Suppressor macrophage (primary cell): ENCODE measurements at places on chromosomes 5 and 9.

DNA sequence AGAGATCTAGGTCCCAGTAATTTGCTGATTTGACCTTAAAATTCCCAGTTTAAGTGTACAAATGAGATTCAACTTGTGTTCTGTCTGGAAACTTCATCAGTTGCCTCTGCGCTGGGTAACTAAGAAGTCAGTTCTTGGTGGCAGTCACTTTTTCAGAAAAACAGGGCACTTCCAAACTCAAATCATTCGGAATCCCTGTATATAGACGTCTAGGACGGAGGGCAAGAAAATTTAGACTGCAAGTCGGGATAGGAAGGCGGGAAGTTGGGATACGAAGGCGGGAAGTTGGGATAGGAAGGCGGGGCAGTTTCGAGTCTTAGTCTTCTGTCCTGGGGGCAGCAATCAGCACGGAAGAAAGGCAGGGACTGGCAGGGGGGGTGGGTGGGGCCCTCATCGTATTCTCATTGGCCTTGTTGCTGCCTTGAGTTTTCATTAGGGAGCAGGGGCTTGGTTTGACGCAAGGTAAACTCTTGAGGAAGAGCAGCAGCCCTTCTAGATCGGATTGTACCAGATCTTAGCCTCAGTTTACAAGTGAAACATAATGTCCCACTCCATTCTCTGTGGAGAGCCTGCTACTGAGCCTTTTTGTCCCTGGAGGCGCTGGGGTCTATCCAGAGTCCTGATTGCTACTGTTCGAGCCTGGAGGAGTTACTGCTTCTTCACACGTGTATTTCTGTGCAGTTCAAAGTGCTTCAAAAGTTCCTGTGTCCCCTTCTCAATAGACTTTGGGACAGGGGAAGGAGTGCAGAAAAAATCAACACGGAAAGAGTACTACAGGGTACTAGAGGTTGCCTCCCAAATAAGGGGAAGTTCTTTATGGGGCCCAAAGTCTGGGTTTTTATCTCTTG, 2.7 kb upstream of the PURA start:
- no peak for DNase-seq

DNA sequence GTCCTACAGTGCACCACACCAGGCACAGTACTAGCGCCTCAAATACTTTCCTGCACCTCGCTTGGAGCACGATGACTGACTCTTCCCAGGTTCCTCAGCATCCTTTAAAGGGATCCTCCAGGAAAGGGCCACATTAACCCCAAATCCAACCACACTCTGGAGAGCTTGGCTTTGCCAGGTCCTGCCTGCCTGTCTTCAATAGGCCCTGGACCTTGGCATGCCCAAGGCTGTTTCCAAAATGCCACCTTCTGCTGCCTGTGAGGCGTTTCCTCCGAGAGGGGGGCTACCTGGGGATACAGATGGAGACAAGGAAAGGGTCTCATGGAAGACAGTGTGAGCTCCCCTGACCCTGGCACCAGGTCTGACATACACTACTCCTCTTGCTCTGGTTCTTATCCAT, 169.9 kb downstream of the DAB2IP start:
- no peak for DNase-seq

DNA sequence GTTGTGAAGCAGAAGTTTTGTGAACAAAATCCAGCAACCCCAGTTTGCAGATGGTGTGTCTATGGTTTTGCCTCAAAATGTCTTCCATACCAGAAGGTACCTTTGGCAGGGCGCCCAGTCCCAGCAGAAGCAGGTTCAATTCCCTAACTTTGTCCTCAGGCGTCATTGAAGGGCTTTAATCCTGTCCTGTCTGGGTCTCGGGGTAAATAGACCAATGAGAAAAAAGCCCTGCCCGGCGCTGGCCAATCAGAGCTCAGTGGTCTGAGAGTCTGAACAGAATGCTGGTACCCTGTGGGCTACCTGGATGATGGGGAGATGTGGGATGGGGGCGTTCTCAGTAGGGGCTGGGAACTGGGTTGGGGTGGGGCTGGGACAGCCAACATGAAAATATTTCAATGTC, 6.2 kb upstream of the ST6GALNAC4 start:
- no peak for DNase-seq

- DNase-seq, result no peak
Measured at GRCh38 chr5:165143741-165144140, 1638.3 kb downstream of the MAT2B start.

- DNase-seq, result no peak
Measured at GRCh38 chr5:135343413-135343812, 55.6 kb downstream of the MACROH2A1 start.

DNA sequence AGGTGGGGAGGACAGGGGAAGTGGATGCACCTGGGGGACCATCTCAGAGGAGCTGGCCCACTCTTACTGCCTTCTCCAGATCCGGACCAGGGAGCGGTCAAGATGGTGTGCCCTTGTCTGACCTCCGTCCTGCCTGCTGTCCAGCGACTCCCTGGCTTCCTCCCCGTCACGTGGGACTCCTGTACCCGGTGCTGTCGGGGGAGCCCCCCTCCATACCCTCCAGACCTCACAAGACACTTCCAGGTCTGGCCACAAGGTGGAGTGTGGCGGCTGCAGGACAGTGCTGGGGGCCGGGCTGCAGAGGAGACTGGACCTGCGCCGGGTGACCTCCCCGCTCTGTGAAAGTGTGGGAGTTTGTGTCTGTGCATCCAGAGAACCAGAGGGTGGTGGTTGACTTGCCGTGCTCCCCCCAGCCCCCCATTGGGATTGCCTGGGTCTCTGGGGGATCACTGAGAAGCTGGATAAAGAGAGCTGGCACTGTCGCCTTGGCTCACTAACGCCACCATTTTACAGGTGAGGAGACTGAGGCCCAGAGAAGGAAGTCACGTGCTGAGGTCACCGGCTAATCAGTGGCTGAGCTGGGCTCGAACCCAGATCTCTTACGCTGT, 1.9 kb upstream of the CRB2 start:
- DNase-seq, result peak; percentile 79

DNA sequence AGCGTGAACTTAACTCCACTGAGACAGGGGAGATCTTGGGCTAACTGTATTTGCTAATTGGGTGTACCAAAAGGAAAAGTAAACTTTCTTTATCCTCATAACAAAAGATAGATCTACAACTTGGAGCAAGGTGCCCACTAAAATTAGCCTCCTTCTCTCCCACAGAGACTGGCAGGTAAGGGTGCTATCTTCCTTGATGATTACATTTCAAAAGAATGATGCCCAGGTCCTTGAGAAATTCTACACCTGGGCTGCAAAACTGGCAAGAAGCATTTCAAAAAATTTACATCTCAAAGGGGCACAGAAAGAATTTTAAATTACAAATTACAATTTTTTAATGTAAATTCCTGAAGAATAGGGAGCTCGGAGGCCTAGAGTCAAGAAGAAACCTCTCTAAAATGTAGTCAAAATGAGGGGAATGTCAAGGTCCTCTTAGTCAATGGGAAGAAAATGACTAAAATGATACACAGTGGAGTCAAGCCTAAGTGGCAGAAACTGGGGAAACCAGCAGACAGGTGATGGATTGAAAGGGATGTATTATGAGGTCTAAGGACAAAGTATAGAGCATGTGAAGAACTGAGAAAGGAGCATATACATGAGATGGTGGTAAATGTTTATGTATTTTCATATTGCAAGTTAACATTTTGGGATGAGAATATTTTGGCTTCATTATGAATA, 348.3 kb upstream of the TUSC1 start:
- DNase-seq, result no peak

DNA sequence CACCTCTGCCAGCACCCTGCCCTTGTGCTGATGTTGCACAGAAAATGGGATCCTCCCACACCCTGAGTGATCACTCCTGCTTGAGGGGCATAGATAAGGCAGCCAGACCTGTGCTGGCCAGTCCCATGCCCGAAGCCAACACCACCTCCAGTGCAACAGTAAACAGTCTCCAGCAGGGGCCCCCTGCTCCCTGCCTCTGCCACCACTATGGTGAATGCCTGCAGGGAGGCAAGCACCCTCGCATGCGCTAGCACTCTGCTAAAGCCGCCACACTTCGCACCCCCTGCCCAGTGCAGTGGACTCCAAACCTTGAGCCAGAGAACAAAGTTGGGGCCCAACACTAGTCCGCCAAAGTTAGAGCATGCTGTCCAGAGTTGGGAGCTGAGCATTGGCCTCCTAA, 118.7 kb downstream of the PJA2 start:
- no peak for DNase-seq

- DNase-seq, result no peak
Measured at GRCh38 chr5:2697041-2697440, 54.4 kb downstream of the IRX2 start.

- no peak for DNase-seq
Measured at GRCh38 chr5:195401-196160, 4.3 kb downstream of the LRRC14B start.

DNA sequence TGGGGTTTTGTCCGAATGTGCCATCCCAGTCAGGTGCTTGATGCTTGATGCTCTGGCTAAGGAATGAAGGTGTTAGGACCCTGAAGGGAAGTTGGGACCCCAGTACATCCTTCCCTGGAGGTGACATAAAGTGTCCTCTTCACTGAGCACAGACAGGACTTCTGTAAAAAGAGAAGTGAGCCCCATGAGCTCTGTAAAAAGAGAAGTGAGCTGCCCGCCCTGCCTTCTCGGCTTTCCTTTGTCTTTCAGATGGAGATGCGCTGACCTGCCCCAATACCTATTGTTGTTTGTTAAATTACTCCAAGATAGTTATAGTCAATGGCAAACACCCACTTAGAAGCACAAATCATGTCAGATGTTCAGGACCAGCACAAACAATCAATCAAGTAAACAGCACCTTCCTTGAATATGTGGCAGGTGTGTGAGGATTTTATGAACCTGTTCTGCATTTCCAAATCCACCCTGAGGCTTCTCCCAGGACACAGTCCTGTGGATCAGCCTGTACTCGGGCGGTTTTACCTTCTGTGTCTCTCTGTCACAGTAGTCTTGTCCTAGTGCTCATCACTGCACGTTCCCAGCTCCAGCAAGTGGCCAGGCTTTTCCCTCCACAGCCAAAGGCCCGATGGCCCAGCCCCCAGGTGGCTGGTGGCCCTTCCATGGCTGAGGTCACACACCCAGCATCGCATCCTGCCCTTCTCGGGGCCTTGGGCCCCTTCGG, 191.4 kb downstream of the MTRR start:
- no peak for DNase-seq

DNA sequence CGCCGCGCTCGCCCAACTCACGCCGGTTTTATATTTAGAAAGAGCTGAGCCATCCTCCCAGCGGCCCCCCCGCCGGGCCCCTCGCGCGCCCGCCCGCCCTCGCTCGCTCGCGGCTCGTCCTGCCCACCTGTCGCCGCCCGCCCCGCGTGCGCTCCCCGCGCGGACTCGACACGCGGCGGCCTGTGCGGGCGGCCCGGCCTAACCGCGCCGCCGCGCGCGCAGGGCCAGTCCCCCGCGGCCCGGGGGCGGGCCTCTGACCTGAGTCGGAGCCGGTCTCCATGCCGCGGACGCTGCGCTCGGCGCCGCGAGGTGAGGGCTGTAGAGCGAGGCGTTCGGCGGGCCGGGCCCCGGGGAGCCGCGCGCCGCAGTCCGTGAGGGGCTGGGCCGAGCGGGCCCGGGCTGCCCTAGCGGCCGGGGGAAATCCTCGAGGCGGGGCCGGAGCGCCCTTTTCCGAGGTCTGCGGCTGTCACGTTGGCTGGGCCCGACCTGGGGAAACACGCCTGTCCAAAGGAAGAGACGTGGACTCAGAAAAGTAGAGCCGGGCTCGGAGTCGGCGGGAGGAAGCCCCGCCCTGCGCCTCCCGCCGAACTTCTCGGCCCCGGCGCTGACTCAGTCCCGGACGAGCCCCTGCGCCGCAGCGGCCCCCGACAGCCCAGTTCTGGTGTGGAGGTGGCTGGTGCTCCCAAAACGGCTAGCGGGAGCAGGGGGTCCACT, at the start of gene ECPAS:
Gene ECPAS, minus strand, starts transcription at position 526 of the 714 bp plus-strand sequence. CDS start 11,465 bp downstream, outside the sequence.
- peak; percentile 89 for DNase-seq

DNA sequence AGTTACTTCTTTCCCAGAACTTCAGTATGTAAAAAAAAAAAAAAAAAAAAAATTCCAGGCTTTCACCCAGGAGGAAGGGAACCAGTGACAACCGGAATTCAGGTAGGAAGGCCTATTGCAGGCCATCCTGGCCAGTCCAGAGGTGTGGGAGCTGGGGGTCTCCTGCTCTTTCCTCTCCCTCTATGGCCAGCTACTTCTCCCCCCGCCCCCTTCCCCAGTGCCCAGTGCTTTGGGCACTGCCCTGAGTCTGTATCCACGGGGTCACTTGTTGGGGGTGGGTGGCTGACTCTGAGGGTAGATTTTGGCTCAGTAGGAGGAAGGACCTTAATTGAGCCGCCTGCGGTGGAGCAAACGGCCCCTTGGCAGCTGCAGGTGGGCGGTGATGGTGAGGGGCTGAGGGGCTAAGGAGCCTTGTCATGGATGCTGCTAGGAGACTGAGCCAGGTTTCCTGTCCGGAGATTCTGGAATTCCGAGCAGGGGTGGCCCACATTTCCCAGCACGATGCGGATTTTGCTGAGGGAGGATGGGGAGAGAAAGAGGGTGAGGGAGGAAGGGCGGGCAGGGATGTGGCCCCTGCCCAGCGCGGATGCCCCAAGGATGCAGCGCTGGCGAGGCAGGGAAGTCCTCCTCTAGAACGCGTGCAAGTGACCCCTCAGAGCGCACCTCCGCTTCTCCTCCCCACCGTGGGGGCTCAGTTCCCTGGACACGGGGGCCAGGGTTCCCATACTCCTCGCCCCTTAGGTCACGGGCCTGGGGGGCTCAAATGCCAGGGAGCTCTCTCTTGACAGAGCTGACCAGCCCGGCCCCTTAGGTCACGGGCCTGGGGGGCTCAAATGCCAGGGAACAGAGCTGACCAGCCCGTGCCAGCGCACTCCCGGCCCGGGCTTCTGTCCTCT, 1.2 kb upstream of the PHF2 start:
- no peak for DNase-seq

GRCh38 chr5:111737716-111738115, 19.3 kb downstream of the NREP start:
- no peak for DNase-seq

GRCh38 chr5:150782850-150783249, 4.3 kb downstream of the SMIM3 start:
- no peak for DNase-seq

DNA sequence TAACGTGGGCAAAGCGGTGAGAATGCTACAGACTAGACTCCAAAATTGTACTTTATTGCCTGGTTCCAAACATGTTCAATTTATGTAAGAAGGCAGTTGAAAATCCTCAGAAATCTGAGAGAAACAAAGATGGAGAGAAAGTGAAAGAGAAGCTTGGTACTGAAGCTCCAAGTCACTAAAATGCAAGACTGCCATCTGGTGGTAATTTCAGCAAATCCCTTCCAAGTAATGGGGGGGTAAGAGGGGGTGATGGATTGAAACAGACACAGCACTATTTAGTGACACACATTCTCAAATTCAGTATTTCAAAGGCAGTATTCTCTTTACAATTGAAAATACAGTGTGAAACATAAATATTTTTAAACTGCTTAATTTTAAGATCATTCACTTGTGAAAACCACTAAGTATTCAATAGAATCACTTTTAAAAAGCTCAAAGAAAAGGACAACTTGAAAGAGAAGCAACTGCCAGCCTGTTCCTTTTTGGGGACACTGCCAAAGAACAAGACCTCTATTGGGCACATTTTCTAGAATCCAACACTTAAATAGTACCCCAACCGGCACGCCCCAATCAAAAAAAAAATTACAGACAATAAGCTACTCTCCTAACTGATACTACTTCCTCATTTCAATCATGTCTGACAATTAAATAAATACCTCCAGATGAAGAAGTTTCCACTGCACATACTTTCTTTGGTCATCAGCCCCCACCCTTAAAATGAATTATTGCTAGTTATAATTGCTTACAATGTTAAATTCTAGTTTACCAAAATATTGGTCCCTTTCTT, 131.5 kb downstream of the AGTPBP1 start:
- DNase-seq, result peak; percentile 82

- no peak for DNase-seq
Measured at GRCh38 chr5:145629047-145629446, 206.1 kb downstream of the PRELID2 start.

GRCh38 chr5:150143350-150144245, 12.0 kb downstream of the PDGFRB start:
- DNase-seq, result no peak

GRCh38 chr5:37720550-37720952, 119.3 kb downstream of the GDNF start:
- DNase-seq, result no peak
